Esophagus squamous epithelium (tissue), 5 donors: ENCODE measurements at places on chromosomes 2 and 18.

DNA sequence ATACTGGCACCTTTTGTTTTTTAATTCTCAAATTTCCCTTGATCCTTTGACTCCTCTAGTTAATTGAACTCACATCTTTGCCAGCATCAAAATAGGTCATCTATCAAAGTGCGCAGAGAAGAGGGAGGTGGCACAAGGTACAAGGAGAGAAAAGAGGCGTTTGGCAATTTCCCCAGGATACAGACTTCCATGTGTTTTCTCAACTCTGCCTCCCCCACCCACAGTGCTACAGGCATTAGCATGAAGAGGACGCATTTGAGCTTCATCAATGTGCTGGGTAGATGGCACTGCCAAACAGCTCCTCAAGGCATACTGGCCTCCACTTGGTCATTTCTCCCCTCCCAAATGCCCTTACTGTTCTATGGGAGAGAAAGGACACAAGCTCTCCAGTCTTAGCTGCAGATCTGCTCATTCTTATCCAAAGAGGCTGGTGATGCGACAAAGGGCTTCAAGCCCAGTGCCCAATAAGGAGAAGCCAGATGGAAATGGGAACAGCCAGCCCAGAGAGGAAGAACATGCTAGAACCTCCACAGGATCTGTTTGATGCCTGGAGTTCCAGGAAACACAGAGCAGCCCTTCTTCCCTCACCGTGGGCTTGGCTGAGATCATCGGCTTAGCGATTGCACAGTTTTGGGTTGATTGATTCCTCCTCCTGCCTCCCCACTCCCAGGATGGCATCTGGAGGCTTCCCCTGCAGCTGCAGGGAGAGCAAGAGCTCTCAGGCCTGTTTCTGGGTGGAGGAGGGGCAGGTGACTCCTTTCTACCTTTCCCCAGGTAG lies 144.7 kb upstream of the SMAD2 start:
- no peak for DNase-seq

- no peak for DNase-seq
Observed at GRCh38 chr18:67428158-67428557, 88.4 kb downstream of the DSEL start.

DNA sequence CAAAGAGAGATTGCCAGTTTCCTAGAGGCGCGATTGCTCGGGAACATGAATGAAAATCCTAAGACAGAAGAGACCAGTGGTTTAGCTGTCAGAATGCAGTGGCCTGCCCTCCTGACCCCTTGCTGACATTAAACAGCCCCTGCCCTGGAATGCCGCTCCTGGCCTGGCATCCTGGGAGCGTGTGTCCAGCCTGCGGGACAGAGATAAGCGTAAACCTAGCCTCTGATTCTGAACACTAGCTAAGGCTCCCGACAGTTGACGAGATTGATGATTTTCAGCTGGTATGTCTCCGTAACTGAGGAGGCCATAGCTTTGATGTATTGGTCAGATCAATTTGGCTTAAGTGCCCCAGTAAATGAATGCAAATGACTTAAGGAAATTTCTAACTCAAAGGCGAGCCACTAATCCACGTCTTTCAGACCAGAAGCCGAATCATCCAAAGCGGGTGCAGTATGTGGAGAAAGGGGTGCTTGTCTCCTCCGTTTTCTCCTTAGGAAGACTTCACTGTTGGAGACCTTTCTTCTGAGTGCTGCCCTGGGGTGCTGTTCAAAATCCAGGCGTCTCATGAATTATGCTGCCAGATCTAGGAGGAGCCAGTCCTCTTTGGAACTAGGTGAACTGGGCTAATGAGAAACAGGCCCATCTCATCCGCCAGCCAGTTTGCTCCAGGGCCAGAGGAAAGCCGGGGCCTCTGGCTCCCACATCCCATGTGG lies 142.5 kb upstream of the L3MBTL4 start:
- DNase-seq, result no peak

- no peak for DNase-seq
Observed at GRCh38 chr18:3689091-3689490, 239.1 kb downstream of the TGIF1 start.

GRCh38 chr18:11146947-11147345 lies 2.4 kb downstream of the PIEZO2 start:
- no peak for DNase-seq

GRCh38 chr2:64408031-64408430 lies 45.9 kb upstream of the LGALSL start:
- no peak for DNase-seq

DNA sequence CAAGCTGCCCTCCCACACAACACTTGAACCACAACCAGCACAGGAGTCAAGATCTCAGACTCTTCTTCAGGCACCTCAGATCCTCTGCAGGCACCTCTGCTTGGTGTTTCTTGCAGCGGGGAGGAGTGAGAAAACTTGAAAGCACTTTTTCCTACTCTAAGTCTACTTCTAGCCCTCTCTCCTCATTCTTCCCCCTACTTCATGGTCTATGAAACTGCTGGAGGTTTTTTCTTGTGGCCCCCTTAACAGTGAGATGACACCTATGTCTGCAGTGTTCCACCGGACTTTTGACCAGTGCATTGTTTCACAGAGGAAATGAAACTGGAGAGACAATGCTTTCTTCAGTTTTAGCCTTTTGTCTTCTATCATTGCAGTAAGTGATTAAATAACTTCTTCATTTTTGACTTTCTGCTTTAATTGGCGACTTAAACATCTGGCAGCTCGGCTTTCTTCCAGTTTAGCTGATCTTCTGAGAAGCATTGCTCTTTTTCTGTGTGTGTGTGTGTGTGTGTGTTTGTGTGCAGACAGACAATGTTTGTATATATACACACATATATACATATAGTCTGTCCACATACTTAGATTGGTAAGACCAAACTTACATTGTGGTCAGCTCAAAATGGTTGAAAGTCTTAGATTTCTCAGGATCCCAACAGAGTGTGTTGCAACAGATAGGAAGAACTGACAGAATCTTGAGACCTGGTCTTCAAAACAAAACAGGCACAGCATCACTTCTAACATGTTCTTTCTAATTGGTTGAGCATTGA lies 1474.0 kb upstream of the TMEFF2 start:
- DNase-seq, result no peak

DNA sequence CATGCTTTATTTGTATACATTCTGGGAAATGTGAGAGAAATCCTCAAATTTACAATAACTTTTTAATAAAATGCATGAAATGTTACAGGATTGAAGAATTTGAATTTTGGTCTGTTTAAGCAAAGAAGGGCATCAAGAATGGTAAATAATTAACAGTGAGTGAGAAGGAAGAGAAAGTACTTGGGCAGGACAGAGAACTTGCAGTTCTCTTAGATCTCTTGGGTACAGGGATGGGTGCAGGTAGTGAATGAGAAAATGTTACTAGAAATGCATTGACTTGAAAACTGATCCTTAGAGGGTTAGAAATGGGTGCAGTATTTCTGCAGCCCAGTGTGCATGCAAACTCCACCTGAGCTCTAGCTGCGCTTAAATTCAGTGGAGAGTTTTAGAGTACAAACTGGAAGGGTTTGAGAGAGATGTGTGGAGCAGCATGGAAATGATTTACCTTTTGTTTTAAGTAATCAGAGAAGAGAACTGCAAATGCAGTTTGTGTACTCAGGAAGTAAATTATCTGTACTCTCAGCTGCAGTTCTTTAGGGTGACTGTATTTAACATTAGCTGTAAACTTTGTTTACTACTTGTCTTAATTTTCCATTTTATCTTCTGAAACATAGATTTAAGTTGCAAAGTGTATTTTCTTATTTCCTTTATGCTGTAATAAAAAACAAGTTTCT lies 51.0 kb upstream of the RAB27B start:
- DNase-seq, result no peak

GRCh38 chr2:26193578-26194231 lies 20.8 kb downstream of the GAREM2 start:
- DNase-seq, result no peak

- DNase-seq, result no peak
Observed at GRCh38 chr2:105403241-105403782, 4.5 kb upstream of the FHL2 start.

GRCh38 chr18:22408059-22408458 lies 9.7 kb downstream of the CTAGE1 start:
- no peak for DNase-seq

GRCh38 chr2:156903335-156903734 lies 354.2 kb upstream of the GALNT5 start:
- no peak for DNase-seq

- DNase-seq, result no peak
Observed at GRCh38 chr2:83602753-83603152, 856.3 kb downstream of the SUCLG1 start.
